ENCODE measurements at places on chromosomes 5 and 9.

DNA sequence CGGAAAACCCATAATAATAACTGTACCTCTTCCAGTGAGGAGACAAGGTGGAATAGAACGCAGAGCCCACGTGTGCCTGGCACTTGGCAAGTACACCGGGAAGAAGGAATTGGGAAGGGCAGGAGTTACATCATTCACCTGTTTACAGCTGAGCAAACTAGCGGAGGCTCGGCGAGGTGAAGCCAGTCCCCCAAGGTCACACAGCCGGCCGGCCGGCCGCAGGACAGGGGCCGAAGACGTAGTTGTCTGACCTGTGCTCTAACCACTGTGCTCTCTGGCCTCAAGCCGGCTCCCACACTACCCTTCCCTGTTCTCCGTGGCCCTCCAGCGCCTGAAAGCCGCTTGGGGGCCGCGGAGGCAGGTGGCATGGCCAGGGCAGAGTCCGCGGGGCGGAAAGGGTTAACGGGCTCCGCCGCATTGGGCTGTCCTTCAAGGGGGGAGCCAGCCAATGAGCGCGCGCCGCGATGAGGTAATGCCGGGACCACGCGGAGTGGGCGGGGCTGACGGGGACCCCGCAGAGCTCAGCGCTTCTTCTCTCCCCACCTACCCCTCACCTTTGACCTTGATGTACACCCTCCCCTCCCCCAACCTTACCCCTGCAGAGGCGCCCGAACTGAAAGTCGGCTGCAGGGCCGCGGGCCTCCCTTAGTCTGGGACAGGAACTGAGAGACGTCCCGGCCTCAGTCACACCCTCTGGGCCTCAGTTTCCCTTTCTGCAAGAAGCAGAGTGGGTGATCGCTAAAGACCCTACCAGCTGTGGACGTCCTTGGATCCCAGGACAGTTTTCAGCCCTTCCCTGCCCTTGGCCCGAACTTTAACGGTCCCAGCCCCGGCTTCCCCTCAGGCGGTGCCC is 125.1 kb downstream of the C9orf50 start:
- DNase-seq: peak; percentile 98

GRCh38 chr9:95822583-95823431 is 52.7 kb upstream of the ERCC6L2 start:
- DNase-seq: no peak

- DNase-seq: no peak
Observed at GRCh38 chr5:124502551-124502950, 243.9 kb downstream of the ZNF608 start.

DNA sequence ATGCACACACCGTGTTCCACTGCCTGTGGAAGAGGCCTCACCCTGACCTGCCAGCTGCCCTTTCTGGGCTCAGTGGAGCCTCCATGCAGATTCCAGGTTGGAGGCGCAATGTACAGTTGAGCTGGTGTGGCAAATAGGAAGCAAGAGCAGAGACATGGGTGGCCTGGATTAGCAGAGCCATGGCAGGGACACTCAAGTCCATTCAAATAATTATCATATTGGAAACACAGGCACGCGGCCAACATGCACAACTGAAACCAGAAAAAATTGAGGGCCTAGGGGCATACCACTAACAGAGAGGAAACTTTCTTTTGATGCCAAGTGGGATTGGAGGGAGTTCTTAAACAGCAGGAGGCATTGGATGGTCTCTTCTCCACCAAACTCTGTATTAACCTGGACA is 35.8 kb downstream of the OTULINL start:
- no peak for DNase-seq

- DNase-seq: no peak
Observed at GRCh38 chr9:86669422-86669821, 277.9 kb downstream of the GAS1 start.

GRCh38 chr9:21570643-21571275 is 88.6 kb upstream of the IFNE start:
- DNase-seq: no peak
